ENCODE measurements at places on chromosomes 3 and 15.

DNA sequence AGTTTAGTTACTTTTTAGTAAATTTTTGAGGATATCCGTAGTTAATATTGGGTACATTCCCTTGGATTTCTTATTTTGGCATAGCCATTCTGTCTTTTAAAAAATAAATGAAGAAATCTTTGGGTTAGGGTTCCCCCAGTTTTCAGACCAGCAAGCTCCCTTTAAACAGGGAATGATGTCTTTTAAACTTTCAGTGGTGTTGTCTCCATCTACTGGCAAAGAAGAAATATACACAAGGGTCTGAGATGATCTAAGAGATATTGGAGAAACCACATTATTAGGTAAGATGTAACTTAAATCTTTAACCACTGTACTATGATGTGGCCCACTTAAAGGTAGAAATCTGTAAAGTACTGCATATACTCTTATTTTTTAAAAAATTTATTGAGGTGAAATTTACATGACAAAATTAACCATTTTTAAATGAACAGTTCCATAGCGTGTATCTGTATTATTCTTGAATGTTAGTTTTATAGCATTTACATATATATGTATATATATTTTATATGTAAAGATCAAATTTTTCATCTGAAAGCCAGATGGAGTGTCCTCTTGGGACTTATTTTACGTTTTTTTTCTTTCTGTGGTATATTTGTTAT lies 35.1 kb upstream of the EIF3J start:
- DNase-seq, result no peak

DNA sequence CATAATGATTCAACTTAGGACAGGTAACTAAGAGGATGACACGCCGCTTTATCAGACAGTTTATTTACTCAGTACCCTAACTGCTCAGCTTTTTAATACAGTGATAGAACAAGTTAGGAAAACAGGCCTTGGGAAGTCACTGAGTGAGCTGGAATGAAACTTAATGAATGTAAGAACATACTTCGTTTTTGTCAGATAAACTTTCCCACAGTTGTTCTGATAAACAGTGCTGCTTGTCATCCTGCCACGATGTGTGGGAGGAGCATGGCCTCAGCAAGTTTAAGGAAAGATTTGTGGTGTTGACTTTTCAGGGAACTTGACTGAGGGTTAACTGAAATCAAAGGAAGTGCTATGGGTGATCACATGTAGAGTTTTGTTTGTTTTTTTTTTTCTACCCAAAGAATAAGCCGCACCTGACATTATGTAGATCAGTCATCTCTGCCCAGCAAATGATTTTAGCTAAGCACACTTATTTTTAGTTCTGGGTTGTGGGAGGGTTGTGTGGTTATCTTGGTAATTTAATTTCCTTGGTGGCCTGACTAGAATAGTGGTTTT lies 5.6 kb upstream of the P2RY14 start:
- DNase-seq, result no peak

- no peak for DNase-seq
Observed at GRCh38 chr3:141825216-141826011, 51.0 kb upstream of the ATP1B3 start.

- no peak for DNase-seq
Observed at GRCh38 chr3:39142067-39142466, 11.3 kb downstream of the CSRNP1 start.

GRCh38 chr3:15324379-15324808 lies 8.0 kb downstream of the SH3BP5 start:
- no peak for DNase-seq

DNA sequence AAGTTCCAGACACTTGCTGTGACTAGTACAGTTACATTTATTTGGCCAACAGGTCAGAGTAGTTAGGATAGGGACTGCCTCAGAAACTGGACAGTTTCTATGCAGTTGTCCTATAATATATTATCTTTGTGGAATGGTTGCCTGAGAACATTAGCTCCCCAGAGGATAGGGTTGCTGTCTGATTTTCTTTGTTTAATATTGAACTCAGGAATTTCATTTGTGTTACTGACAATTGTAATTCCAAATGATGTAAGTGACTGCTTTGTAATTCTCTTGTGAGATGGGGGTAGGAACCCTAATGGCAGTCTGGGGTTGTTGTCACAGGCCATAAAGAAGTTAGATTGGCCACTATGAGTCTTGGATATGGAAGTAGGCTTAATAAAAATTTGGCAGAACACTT lies 2.2 kb downstream of the NXPE3 start:
- DNase-seq, result no peak

GRCh38 chr3:174170248-174170647 lies 688.9 kb upstream of the NAALADL2 start:
- no peak for DNase-seq

GRCh38 chr3:25021816-25022215 lies 406.2 kb upstream of the RARB start:
- DNase-seq, result no peak

- DNase-seq, result no peak
Observed at GRCh38 chr3:127366383-127366782, 78.5 kb upstream of the PRR20G start.
